T47D (cell line): ENCODE measurements at places on chromosomes 11 and 22.

DNA sequence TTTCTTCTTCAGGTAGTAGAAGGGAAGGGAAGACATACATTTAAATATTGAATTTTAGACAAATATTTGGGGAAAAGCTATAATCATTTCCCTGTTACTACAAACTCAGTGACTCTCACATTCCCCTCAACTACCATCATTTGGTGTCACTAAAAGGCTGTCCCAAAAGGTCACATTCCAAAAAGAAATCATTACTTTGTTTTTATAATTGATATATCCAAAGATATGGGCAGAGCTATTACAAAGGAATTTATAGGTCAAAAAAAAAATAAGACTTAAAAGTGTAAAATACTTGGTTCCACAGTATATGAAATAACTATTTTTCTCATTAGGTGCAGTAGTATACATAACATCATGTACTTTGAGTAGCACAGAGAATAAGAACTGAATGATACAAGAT lies 751.4 kb downstream of the KCNA4 start:
- no peak for DNase-seq

DNA sequence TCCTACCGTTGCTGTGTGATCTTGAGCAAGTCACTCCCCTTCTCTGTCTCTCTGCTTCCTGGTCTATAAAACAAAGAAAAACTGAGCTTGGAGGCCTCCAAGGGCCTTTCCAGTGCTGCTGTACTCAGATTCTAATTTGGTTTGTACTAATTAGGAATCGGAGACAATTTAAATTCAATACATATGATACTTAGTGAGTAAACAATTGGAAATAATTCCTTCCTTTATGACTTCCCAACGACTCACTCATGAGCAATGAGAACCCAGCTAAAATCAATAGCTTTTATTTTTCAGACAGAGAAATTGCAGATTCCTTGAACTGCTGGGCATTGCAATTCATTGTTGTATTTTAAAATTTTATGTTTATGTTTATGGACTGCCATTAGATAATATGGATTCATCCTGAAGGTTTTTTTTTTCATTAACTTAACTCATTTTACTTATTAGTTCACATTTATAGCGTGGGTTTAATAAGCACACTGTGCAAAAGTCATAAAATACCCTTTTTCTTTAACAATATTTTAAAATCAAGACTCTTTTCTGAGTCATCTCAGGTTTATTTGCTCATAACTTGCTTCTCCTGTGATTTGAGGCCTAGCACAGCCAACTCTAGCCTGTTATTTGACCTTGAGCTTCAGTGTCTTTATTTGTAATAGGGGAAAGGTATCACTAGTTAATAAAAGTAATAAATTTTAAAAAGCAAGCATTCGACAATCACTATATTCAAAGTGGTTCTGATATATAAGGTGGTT lies 95.8 kb downstream of the TP53I11 start:
- no peak for DNase-seq

DNA sequence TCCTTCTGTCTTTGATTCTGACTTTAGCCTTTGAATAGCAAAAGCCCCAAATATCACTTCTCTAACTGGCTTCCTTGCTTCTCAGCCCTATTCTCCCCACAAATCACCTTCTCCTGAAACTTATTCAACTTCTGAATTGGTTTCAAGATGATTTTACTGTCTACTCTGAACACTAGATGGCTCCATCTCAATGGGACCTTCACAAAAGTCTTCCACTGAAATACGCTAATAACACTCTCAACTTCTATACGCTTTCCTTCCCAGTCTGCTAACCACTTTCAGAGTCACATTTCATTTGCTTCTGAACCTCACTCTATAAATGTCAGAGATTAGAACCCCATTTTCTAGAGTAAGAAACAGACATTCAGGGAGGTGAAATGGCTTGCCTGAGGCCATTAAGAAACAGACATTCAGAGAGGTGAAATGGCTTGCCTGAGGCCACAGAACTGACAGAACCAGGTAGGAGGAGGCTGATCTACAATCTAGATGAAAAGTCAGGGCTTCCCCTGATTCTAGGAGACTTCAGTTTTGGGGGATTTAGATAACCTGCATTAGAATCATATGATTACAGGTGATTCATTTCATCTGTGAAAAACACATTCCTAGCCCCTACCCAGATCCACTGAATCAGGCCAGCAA lies 20.6 kb downstream of the MORC2 start:
- peak; percentile 68 for DNase-seq

DNA sequence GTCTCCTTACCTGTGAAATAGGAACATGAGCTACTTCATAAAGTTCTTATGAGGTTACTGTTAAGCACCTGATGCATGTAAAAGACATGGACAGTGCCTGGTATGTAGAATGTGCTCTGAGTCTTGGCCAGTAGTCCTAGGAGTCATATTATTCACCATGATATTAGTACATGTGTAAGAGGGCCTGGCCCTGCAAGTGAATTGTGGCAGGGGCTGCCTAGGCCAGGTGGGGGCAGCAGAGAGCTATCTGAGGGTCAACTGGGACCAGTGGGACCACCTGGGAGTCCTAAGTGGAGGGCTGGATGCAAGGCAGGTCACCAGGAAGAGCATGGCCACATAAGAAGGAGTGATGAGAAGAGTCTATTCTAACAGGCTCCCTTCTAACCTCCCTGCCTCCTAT lies 529.5 kb downstream of the SOX6 start:
- no peak for DNase-seq

DNA sequence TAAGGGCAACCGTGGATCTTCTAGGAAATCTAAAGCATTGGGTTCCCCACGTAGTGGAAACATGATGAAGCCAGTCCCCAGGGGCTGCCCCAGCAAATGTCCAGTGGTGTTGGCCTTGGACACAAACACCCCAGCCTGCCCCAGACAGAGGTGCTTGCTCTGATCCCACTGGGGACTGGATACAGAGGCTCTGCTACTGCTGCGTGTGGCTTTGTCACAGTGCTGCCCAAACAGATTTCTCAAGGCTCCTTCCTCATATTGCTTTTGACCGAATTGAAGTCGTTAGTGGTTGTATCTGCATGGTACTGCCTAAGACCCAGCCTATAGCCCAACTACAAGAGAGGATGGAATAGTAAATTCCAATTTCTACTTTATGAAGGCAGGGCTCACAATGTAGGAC lies 40.1 kb upstream of the CD44 start:
- DNase-seq, result no peak

DNA sequence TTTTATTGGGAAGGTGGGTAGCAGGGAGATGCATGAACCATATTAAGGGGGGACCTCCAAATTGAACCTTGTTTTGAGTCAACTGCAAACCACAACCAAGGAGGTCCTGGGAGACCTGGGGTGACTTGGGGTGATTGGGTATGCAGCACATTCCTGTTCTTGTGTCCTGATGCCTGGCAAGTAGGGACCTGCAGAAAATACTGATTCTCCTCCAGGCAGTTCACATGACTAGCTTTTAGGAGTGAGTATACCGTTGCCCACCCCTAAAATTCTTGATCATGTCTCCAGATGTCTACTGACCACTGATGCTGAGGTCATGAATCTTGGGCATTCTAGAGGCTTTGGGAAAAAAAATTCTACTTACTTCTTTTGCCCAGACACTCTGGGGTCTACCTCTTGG lies 6.3 kb downstream of the EHF start:
- no peak for DNase-seq
